ENCODE measurements at places on chromosomes 6 and 20.
A peak's percentile ranks its signal among the peaks of the same experiment; 100 is the strongest.

DNA sequence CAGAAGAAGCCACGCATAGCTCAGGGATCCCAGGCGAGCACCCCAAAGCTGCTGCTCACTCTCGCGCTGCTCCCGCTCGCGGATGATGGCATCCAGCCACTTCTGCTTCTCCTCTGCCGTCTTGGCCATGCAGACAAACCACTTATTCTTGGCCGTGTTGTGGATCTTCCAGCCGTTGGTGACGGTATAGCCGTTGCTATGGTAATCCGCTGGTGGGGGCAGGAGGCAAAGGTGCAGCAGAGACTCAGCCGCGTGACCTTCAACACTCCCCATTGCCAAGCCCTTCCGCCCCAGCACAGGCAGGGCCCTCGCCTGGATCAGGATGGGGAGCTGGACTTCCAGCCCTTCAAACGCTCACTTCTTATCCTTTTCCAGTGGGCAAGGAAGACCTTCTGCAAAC is 136.9 kb downstream of the PREX1 start:
- no peak for DNase-seq

GRCh38 chr6:117728626-117729025 is 53.4 kb downstream of the NUS1 start:
- DNase-seq = no peak

DNA sequence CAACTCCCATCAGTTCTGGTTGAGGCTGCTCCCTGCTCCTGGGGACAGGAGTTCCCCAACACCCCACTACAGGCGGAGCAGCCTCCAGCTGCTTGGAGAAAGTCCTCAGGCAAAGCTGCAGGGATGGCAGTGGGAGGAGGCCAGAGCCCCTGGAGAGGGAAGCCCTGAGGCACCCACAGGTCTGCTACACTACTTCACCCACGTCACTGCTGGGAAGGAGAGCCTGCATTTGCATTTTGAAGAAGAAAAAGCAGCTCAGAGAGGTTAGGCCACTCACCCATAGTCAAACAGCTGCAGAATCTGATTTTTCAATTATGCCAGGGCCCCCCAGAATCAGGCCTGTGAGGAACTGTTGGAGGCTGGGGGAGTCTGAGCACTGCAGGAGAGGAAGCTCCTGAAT is 17.2 kb downstream of the BFSP1 start:
- DNase-seq = no peak

GRCh38 chr20:50325651-50326050 is 135.0 kb downstream of the CEBPB start:
- DNase-seq = no peak

DNA sequence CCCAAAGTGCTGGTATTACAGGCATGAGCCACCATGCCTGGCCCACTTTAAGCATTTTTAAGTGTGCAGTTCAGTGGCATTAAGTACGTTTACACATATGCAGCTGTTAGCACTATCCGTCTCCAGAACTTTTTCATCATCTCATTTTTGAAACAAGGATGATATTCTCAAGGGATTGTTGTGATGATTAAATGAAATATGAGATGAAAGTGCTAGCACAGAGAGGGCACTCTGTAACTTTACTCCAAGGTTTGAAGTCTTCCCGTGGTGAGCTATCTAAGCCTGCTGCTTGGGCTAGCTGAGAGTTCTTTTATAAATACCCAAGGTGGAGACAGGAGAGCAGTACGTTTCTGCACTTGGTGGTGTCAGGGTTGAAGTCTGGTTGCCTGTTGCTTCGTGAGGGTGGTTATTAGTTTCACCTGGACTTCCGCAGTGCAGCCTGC is 6.6 kb downstream of the TM9SF4 start:
- no peak for DNase-seq

GRCh38 chr6:105880030-105880492 is 206.1 kb upstream of the PRDM1 start:
- no peak for DNase-seq

DNA sequence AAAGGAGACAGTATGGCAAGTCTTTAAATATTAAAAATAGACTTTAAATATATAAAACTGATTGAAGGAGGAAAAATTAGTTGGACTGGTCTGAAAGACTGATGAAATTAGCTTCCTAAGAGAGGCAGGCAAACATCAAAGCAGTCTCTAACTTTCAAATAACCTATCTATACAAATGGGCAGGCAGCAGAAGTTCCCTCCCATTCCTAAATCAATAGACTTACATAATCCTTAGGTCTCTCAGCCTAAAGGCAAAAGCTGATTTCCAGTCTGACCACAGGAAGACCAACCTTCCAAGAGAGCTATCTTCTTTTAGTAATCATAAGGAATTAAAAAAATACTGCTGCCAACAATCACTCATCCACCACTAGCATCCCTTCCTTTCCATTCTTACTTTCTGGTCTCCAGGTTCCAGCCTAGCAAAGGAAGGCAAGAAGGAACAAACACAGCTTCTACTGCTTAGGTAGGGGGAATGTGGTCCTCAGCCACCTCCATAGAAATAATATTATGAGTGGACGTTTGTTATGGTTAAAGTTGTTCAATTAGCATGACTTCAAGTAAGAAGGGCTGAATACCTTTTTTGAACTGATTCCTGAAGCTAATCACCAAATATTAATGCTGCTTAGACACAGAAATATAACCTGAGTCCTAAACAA is 44.1 kb downstream of the SESN1 start:
- no peak for DNase-seq

GRCh38 chr6:134400941-134401340 is 83.0 kb upstream of the SGK1 start:
- DNase-seq = no peak

DNA sequence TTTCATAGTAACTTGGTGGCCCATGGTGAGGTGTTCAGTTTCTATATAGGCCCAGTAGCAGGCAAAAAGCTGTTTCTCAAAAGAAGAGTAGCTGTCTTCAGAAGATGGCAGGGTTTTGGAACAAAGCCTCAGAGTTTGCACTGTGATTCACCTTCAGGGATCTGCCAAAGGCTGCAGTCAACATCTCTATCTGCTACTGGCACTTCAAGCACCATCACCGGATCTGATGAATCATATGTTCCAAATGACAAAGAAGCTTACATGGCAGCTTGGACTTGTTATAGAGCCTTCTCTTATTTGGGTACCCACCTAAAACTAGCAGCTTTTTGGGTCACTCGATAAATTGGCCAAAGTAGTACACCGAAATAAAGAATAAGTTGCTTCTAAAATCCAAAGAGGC is 39.5 kb downstream of the PKIB start:
- DNase-seq = no peak

GRCh38 chr20:64048402-64049044 is 916 bp downstream of the SOX18 start:
- no peak for DNase-seq

DNA sequence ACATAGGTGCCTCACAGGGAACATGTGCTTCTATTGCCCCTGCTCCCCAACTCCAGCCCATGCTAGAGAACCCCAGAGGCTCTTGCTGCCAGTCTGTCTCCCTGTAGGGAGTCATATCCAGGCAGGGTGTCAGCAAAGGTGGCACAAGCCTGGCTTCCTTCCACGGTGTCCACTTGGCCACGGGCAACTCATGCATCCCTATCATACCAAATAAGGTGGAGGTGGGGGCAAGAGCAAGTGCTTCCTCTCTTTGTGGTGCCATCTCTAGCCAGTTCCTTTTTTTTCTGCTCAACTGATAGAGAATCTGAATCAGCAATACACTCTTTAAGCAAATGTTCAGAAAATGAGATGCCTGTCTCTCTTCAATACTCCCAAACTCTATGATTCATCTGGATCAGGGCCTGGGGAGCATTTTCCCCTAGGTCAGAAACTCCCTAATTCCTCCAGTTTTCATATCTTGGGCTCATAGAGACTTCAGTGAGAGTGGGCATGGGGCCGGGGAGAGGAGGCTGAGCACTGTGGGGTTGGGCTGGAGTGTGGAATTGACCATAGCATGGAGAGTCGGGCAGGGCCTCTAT is 105.1 kb upstream of the GPR6 start:
- no peak for DNase-seq

DNA sequence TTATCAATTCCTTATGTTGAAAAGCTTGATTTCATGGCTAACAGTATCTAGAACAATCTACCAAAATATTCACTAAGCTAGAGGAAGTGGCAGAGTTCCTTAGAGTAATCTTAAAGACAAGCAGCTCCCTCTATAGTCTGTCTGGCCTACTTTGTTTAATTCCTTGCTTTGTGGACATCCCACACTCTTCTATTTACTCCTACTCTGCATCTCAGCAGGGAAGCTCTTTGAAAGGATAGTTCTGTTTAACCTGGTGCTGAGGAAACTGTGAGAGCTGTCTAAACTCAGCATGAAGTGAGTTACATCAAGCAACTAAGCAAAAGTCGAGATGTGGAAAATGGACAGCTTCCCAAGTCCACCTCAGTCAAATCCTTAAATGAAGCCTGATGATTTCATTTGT is 4.3 kb downstream of the REV3L start:
- peak; percentile 40 for DNase-seq

DNA sequence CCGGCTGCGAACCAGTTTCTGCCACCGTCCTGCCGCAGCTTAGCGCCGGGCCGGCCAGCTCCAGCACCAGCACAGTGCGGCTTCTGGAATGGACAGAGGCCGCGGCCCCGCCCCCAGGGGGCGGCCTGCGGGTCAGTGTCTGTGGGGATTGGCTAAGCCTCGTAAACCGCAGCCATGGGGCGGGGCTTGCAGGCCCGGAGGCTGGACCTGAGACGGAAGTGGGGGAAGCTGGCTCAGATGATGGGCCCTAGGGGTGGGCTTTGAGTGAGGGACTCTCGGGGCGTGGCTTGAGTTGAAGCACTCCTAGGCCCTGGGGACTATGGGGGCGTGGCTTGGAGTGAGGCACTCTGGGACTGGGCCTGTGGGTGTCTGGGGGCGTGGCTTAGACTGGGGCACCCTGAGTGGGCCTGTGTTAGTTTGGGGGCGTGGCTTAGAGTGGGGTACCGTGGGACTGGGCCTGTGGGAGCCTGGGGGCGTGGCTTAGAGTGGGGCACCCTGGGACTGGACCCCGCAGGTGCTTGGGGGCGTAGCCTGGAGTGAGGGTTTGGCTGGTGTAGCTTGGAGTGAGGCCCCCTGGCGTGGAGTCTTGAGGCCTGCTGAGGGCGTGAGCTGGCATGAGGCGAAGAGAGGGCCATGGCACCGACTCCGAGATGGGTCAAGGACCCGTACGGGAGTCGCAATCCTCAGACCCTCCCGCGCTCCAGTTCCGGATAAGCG is 6.6 kb downstream of the L3MBTL1 start:
- DNase-seq = peak; percentile 87

DNA sequence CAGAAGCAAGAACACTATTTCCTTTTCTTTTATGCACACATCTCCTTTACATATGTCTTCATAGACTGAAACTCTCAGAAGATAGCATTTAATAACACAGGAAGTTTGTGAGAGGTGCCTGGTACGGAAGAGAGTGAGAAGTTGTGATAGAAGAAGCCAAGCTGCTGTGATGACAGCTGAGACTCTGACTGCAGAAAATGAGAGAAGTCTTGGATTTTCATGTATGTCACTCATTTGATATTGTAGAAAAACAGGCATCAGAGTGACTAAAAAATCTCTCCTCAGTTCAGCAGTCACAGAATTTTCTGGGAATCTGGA is 154.9 kb upstream of the BMP2 start:
- no peak for DNase-seq

DNA sequence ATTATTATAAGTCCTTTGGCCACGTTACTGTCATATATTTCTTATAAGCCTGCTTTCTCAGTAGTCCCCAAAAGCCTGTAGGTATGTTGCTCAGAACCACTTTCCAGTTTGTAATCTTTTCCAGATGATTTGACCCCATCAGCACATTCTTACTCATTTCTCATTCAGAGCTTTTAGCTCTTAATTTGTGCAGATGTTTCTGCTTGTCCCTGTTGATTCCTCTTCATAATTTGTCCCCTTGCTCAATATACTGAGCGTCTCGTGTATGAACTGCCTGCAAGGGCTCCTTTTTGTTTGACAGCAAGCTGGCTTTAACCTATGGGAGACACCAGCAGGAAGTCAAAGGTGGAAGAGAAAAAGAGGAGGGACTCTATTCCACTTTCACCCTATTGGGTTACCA is 733.8 kb upstream of the GJE1 start:
- no peak for DNase-seq

DNA sequence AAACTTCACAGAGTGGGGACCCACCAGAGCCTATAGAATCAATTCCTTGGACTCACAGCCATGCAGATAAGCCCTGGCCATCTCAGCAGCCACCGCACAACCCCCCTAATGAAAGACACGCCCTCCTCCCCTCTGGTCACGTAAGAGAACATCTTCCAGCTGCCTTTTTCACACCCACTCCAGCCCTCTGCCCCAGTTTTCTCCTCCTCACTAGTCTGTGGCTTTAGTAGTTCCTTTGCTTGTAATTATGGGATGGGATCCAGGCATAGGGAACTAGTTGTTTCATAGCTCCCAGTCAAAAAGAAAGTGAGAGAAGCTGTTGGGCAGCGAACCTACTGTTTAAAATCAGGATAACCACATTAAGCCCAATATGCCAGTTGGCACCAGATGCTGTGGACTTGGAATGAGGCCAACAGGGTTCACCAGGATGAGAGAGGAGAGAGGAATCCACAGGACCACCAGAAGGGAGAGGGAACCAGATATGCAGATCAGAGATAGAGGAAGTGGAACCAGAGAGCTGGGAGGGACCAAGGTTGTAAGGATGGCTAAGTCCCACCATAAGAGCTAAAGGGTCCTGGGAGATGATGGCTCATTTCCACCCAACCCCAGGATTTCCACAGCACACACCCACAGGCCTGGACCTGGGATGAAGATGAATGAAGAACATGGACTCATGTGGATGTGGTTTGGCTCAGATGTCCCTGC is 9.0 kb upstream of the BTN3A1 start:
- DNase-seq = no peak

DNA sequence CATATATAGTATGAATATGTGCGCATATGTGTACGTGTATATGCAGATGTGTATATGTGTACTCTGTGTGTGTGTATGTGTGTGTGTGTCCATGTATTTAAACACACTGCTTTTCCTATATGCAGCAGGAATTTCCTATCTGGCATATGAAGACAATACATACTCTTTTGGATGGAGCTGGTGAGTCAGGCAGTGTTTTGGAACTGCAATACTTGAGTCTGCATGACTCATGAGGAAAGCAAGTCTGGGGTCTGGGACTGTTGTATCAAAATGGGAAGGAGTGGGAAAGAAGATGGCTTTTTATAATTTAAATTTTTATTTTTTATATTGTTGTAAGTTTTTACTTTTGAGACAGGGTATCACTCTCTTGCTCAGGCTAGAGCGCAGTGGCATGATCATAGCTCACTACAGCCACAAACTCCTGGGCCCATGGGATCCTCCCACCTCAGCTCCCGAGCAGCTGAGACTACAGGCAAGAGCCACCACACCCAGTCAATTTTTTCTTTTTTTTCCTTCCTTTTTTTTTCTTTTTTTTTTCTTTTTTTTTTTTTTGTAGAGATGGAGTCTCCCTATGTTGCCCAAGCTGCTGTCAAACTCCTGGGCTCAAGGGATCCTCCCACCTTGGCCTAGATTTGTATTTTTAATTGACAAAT is 72.2 kb downstream of the ATXN1 start:
- DNase-seq = no peak
